ENCODE measurements at places on chromosomes 1 and 21.
A peak's percentile ranks its signal among the peaks of the same experiment; 100 is the strongest.

GRCh38 chr1:236147521-236148469, 5.5 kb downstream of the GPR137B start:
- no peak for DNase-seq

- DNase-seq, result no peak
Observed at GRCh38 chr1:236081546-236082227, 16.8 kb upstream of the NID1 start.

DNA sequence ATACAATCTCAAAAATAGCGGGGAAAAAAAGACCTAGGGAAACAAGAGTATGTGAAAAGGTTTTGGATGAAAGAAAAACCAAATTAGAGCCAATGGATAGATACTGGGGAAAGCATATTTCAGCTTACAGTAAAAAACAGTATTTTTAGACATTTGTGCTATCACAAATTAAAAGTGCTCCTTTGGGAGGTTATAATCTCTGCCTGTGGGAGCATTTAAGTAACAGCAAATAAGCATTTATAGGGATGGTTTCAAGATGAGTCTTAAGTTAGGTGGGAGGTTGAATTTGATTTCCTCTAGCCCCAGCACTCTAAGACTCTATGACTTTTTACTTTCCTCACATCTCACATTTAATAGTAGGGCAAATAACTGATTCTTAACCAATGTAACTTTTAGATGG, 79.6 kb upstream of the SLFNL1 start:
- no peak for DNase-seq

DNA sequence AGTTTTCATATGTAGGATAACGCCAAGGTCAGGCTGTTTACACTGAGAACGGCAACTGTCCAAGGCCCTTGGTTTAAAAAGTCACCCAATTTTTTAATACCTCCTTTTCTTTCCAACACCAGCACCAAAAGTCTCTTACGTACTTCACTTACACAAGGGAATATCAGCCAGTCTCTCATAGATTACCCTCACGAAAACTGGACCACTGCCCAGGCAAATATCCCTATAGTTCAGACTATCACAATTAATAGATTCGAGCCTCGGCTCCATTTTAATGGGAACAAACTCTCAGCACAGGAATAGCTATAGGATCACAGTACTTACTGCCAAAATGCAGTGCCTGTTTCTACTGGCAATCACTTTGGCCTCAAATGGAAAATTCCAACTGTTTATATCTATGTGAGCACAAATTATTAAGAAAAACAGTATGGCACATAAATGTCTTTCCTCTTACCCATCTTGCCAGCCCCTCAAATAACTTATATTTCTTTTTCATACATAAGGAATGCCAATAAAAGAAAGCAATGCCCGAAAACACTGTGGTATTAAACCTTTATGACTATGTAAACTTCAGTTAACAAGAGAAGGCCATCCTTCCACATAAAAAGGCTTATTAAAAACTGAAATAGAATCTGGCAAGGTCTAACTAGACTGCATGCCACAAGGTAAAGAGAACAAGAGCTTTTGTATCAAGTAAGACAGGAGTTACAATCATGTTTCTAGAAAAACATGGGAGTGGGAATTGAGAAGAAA, 97.8 kb downstream of the SLC45A1 start:
- DNase-seq, result no peak

DNA sequence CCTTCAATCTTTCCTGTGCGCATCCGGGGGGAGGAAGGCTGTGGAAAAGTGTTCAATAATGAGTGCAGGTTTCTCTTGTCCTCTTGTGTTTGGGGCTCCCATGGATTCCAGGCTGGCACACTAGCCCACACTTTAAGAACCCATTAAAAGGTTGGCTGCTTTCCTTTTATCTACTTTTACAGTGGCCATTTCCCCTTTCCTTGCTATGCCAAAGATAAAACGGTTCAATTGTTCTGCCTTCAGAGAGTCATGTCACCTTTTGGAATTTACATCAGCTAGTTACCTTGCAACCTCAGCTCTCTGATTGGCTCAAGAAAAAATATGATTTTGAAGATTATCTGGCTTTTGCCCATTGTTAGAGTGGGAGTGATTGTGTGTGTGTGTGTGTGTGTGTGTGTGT, 182.3 kb downstream of the SDCCAG8 start:
- DNase-seq, result no peak

- no peak for DNase-seq
Observed at GRCh38 chr1:45051005-45051772, 39.1 kb downstream of the UROD start.

- DNase-seq, result peak; percentile 31
Observed at GRCh38 chr21:42117229-42117966, 46.3 kb downstream of the UMODL1 start.

DNA sequence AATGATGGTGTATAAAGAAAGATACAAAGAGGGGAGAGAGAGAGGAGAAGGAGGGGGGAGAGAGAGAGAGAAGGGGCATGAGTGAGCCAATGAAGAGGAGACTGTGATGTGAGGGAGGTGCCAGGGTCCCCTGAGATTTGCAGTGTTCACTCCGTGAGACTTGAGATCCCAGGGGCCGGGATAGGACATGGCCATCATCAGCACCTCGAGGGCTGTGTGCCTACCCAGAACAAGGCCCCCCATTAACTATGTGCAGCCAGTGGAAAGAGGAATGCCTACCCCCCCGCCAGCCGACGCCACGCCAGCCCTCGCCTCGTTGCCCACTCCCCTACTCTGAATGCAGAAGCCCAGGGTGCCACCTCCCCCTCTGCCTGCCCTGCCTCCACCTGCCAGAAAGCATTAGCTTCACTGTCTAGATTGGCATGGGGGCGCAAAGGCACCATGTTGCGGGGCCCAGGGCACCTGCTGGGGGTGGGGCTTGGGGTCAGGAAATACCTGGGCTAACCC, 14.8 kb downstream of the LGR6 start:
- no peak for DNase-seq

DNA sequence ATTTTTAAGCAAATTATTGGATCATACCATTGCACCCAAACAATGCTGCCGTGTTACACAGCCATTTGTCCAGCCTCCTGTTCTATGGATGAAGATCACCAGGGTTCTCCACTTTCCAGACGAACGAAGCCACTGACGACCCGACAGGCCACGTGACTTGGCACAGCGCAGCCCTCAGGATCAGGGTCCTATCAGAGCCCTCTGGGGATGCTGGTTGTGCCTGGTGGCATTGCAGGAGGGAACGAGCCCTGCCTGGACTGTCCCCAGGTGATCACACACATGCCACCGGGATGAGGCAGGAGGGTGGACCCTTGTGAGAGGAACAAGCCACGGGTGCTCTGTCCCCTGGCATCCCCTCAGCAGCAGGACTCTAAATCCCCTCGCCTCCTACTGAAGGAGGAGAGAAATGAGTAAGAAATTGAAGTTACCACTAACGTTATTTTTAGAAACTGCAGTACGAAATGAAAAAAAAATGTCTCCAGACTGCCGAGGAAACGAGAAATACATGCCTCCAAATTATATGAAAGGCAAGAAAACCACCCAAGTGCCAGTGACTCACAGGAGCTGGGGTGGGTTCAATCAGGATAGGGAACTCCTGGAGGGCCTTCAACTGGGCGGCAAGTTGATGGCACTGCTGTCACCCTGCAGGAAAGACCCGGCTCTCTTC, 58.7 kb upstream of the PDE9A start:
- DNase-seq, result no peak

DNA sequence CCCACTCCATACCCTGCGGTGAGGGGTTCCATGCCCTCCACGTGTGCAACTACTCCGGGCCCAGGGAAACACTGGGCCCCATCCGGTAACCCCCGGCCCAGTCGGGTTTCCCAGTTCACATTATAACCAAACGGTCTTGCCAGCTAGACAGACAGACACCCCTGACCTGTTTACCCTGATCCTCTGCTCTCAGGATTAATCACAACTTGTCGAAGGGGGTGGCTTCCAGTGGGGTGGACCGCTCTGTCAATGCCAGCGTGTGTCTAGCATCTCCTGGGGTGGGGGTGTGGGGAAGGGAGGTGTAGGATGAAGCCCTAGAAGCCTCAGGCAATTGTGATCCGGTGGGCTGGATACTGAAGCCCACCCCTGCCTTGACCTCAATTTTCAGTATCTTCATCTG, 4.6 kb upstream of the OLIG2 start:
- DNase-seq, result no peak

GRCh38 chr1:172408958-172409357, 11.5 kb upstream of the C1orf105 start:
- no peak for DNase-seq

GRCh38 chr1:11615090-11615489, 39.1 kb downstream of the FBXO2 start:
- no peak for DNase-seq

DNA sequence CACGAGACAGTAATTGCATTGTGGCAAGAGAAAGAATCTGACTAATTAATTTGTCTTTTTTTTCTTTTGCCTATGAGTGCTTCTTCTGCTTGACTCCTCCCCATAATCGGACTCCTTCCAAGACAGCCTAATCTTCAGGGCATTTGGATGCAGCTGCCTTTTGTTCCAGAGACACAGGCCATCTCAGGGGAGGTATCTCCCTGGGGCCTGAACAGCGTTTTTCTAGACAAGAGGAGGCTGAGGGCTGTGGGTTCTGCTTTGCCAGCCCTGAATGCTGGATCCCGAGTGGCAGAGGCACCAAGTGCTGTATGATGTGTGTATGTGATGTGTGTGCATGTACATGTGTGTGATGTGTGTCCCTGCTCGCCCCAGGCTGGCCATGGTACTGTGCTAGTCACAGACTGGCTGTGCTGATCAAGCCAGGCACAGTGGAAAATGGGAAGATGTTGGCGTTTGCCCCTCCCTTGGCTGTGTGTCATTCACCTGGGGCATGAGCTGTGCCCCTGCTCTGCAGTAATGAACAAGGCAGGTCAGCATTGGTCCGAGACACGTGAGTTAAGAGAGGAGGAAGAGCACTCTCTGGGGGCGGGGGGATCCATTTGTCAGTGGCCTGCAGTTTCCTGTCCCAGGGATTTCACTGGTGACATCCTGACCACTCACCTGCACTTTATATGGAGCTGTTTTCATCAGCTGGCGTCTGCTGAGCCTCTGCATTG, 77.2 kb downstream of the ADARB1 start:
- DNase-seq, result no peak

DNA sequence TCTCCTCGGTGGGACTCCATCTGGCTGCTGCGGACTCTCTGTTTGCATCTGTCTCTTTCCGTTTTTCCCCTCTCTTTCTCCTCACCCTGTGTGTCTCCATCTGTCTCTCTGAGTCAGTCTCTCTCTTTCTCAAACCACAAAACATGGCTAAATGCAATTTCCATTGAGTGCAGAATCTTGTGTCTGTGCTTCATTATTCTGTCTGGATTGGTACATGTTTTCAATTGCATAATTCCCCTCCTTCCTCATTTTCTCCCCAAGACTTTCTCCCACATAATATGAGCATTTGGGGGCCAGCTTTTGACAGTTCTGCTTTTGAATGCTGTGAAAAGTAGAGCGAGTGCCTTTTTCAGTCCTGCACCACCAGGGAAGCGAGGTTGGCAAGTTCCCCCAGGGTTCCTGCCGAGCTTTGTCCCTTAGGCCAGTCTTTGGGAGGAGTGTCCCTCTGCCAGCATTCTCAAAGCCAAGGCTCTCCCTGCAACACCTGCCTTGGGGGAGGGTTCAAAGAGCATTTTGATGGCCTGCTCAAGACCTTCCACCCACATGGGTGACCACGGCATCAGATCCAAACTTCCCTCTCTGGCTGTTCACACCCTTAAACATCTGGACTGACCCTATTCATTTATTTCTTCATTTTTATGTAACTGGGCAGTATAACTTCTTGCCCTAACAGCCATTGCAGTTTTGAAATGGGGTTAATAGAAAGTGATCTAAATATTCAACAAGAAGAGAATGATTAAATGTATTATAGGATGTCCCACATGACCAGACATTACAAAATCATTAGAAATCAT, 32.8 kb upstream of the SCMH1 start:
- DNase-seq, result no peak

Data from effector memory CD4-positive, alpha-beta T cell (primary cell).